ENCODE measurements at places on chromosomes 5 and 9. TPM values are rescaled to one million over a fixed set of nuclear protein-coding genes. Genes with fewer than 3 reads are reported as not detected.
A peak's percentile ranks its signal among the peaks of the same experiment; 100 is the strongest.

- no peak for DNase-seq
Measured at GRCh38 chr5:1430121-1430795, 15.0 kb downstream of the SLC6A3 start.

CDC25C gene
- total RNA-seq: 16.9 TPM

MARVELD2 gene
- 0.26 TPM for total RNA-seq

NKD2 gene
- not detected for total RNA-seq

DNA sequence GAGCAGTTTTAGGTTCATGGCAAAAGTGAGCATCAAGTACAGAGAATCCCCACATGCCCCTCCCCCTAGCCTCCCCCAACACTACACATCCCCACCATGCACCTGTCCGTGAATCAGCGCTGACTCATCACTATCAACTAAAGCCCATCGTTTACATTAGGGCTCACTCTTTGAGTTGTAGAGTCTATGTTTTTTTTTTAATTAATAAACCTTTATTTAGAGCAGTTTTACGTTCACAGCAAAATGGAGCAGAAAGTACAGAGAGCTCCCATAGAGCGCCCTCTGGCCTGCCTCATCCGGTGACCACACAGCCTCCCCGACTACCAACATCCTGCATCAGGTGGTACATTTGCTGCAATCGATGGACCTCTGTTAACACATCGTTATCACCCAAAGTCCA lies 47.9 kb upstream of the UNC5A start:
- DNase-seq: peak; percentile 40

DNA sequence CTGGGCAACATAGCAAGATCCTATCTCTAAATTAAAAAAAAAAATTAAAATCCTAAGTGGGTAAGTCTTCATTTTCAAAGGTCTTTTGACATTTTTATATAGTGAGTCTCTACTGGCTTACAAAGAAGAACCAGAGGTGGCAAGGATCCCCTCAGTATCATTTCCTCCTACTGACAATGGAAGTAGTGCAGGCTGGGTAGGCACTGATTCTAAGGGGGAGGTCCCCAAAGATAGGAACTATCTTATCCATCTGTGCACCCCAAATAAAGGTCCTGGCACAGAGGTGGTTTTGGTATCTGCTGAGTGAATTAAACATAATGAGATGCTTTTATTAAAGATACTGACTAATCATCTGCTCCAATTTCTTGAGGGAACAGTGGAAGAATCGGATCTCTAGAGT lies 4.2 kb downstream of the FAM193B start:
- no peak for DNase-seq

LHX6 gene
- not detected for total RNA-seq

GRCh38 chr5:95664204-95664786 lies 17.7 kb downstream of the RFESD start:
- DNase-seq: peak; percentile 50

- peak; percentile 75 for DNase-seq
Measured at GRCh38 chr5:61866930-61867329, 439.1 kb upstream of the KIF2A start.

GRCh38 chr5:32261198-32261597 lies 51.5 kb downstream of the MTMR12 start:
- DNase-seq: no peak

IFNA13 gene
- total RNA-seq: not detected

DNA sequence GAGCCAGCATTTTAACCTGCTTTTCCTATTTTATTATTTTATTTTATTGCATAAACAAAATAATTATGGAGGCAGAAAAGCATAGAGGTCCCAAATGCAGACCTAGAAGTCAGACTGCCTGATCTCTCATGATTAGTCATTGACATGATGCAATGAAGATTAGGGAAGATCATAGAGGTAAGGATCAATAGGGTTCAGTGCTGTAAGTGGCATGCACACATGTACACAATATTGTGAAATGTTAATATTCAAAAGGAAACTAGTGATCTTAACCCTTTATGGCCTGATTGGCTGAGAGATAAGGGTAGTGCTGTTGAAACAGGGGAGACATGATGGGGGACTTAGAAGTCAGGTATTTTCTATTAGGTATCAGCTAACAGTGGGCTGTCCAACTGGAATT lies 1.1 kb upstream of the FRRS1L start:
- DNase-seq: no peak

CDH18 gene
- total RNA-seq: 0.06 TPM

GRCh38 chr5:136769093-136769492 lies 403.7 kb upstream of the TRPC7 start:
- DNase-seq: no peak

MARCHF11 gene
- total RNA-seq: not detected

GRCh38 chr5:80656425-80656824 lies 1.6 kb upstream of the DHFR start:
- DNase-seq: peak; percentile 7

DNA sequence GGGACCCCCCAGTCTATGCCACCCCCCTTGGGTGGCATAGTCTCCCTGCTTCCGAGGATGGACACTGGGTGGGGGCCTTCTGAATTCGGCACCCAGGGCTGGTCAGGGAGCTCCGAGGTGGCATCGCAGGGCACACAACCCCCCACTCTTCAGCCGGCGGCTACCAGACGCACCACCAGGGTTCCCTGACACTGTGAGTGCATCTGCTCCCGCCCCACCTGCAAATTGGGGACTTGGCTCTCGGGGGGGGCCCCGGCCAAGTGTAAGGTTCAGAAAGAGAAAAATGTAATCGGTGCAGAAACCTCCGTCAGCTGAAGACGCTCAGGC lies 12.7 kb upstream of the QSOX2 start:
- no peak for DNase-seq

DNA sequence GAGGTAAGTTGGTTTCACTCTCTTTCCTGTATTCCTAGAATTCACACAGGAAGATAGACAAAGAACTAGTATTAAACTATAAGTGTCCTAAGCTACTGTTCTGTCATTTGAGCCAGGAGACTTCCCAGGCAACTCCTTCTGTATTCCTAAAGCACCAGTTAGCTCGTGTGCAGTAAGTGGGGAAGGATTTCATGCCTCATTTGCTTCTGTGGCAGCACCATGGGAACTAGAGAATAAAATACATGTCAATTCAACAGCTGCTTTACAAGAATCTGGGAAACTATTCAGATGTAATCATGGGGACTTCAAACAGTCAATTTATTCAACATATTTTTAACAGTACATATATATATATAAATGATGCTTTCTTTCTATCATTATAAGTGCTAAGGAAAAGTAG lies 762.3 kb downstream of the PRELID2 start:
- peak; percentile 7 for DNase-seq

GRCh38 chr9:124298646-124299235 lies 41.0 kb downstream of the NEK6 start:
- DNase-seq: peak; percentile 45

KDM4C gene
- total RNA-seq: 22.6 TPM

- no peak for DNase-seq
Measured at GRCh38 chr5:113243349-113243664, 191.5 kb downstream of the TSSK1B start.

- peak; percentile 62 for DNase-seq
Measured at GRCh38 chr5:122170620-122171019, 41.3 kb downstream of the ZNF474 start.

GRCh38 chr5:132819468-132819867 lies 6.4 kb downstream of the SOWAHA start:
- DNase-seq: no peak

GRCh38 chr5:145978171-145978570 lies 41.8 kb downstream of the SH3RF2 start:
- no peak for DNase-seq

SLCO6A1 gene
- total RNA-seq: not detected

DNA sequence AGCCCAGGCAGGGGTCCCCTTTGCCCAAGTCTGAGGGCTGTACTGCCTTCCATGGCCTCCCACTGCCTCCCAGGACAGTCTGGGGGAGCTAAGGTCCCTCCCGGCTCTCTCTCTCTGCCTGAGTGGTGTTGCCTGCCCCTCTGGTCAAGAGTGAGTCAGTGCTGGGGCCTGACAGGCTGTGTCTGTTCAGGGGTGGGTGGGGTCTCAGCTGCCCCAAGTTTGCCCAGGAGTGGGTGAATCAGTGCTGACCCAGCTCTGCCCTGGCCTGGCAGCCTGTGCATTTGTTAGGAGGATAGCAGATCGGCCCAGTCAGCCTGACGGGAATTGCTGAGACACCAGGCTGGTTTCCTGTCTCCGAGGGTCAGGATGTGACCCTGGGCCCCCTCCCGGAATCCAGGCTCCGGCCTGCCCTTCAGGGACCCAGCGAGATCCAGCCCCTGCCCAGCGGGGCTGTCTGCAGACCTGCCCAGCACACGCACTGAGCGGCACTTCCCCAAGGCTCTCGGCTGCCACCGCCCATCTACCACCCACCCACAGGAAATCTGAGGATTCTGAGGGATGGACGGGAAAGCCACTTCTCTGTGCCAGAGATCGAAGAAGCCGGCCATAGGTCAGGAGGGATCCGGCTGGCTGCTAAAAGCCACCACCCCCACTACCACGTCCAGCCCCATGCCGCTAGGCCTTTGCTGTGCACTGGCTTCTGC lies 15.9 kb downstream of the ENG start:
- peak; percentile 99 for DNase-seq

DNA sequence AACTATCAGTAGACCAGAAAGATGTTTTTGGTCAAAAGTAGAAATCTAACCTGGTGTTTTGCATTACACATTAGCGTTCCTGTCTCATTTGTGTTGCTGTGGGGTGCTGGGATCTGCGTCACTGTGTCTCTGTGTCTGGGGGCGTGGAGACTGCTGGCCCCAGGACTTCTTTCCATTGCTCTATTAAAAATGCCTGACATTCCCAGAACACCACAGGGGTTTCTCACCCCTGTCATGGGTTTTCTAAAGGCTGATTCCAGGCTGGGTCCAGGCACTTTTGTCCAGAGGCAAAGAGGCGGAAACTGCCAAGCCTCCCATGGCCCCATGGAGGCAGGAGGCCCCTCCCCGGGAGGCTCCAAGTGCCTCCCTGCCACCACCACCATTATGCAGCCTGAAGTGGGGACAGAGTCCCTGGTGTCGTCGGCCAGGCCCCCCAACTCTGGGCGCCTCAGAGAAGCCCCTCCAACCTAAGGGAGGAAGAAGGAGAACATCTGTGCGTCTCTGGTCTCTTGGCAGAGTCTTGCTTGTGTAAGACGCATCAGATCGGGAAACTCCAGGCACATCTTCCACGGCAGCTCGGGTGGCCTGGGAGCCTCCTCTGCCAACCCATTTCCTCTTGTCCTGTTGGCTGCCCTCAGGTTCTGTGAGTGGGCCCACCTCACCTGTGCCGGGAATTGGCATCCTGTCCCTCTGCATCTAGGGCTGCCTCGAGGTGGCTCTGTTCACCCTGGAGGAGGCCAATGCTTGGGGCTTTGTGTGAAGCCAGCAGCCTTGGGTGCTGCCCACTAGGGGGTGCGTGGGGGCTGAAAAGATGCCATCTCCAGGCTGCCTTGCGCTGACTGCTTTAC lies 13.8 kb upstream of the PLEKHG4B start:
- peak; percentile 55 for DNase-seq

DNA sequence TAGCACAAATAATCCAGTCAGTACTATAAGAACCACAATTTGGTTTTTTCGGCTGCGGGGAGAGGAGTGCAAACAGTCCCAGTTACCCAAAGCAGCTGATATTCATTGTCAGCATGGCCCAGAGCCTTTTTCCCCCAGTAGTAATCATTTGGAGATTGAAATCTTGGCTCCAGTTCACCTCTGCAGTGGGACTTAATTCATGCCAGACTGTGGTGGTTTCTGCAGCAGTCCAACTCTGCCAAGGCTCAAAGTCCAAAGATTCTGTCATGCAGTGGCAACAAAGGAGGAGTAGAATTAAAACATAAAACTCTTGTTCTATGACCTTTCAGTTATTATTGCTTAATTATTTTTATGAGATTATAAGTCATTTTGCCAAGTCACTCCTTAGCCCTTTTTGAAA lies 25.0 kb upstream of the TRIM36 start:
- DNase-seq: no peak

GRCh38 chr5:34915139-34915855 lies at the start of the genes BRIX1 and RAD1:
TSS of gene BRIX1 (plus strand) at chr5:34915711. CDS start at chr5:34915739, 28 bp downstream.
TSS of gene RAD1 (minus strand) at chr5:34915504. CDS start at chr5:34914892, 612 bp downstream.
- peak; percentile 96 for DNase-seq

- no peak for DNase-seq
Measured at GRCh38 chr5:148988328-148988727, 74.5 kb downstream of the SH3TC2 start.

Measured in LHCN-M2 (cell line).